A549 treated with AZD2906 at 1 μM for 4 hours (cell line): ENCODE measurements at places on chromosomes 6 and 20. TPM values are rescaled to one million over a fixed set of nuclear protein-coding genes. Genes with fewer than 3 reads are reported as not detected.

Gene BPIFB4
- total RNA-seq: not detected in 5 replicates

Gene ZSCAN31
- 1.5 to 2.2 TPM (median 1.8 TPM) in 5 replicates for total RNA-seq

Gene PRICKLE4
- 0.74 to 1.7 TPM (median 0.76 TPM) in 5 replicates for total RNA-seq

Gene BHLHE23
- total RNA-seq: not detected in 5 replicates

Gene HLA-DPB1
- not detected in 5 replicates for total RNA-seq

Gene BMP2
- 0.24 to 0.31 TPM (median 0.25 TPM) in 5 replicates for total RNA-seq

Gene TPX2
- total RNA-seq: 95.0 to 121 TPM (median 100 TPM) in 5 replicates

Gene ABT1
- 12.4 to 13.8 TPM (median 13.7 TPM) in 5 replicates for total RNA-seq

Gene IMPG1
- not detected in 5 replicates for total RNA-seq

Gene SLC26A8
- total RNA-seq: 0.02 to 0.07 TPM in 2 of 5 replicates, not detected in the others

Gene TNF
- 0.07 to 0.08 TPM in 2 of 5 replicates, not detected in the others for total RNA-seq

Gene PTP4A1
- 71.2 to 80.0 TPM (median 76.9 TPM) in 5 replicates for total RNA-seq

Gene PXMP4
- total RNA-seq: 5.2 to 7.8 TPM (median 6.5 TPM) in 5 replicates

Gene CST11
- total RNA-seq: not detected in 5 replicates

Gene PCMTD2
- 8.6 to 13.0 TPM (median 11.1 TPM) in 5 replicates for total RNA-seq

Gene TXLNB
- not detected in 5 replicates for total RNA-seq
